Activated naive CD8-positive, alpha-beta T cell treated with anti-CD3 and anti-CD28 coated beads for 36 hours (primary cell): ENCODE measurements at places on chromosomes 5 and 9. TPM values are rescaled to one million over a fixed set of nuclear protein-coding genes. Genes with fewer than 3 reads are reported as not detected.

GRCh38 chr9:121786998-121787422 lies 135.6 kb downstream of the DAB2IP start:
- no peaks in the 10 kb centered on the region for H3K27me3 ChIP-seq
- no peaks in the 10 kb centered on the region for H3K36me3 ChIP-seq
- H3K4me1 ChIP-seq: peaks cover 13% of the 10 kb centered on the region
- no peak overlapping the region for H3K27ac ChIP-seq
- DNase-seq: no peak

DNA sequence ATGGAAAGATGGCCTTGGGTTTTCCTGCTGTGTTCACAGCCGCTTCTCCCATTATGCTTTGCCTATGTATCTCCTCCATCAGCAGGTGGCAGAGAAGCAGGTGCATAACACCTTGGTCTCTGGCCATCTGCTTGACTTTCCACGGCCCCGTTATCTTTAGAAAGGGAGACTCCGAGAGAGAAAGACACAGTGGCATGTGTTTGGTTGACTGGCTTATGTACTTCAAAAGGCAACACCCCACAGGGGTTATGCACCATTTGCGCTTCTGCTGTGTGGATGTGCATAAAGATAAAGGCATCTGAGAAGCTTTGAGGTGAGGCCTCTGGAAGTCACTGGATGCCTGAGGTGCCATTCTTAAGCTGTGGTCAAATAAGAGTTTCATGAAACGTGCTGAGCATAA lies 138.4 kb downstream of the EGFLAM start:
- no peak overlapping the region for H3K4me3 ChIP-seq
- H3K36me3 ChIP-seq: no peaks in the 10 kb centered on the region
- no peak for DNase-seq
- no peaks in the 10 kb centered on the region for H3K4me1 ChIP-seq
- peaks cover 38% of the 10 kb centered on the region for H3K27me3 ChIP-seq

Gene SCGB3A2
- total RNA-seq: not detected

Gene ARL14EPL
- total RNA-seq: not detected

- H3K4me3 ChIP-seq: no peak overlapping the region
- H3K27me3 ChIP-seq: no peaks in the 10 kb centered on the region
- DNase-seq: no peak
- peaks cover 22% of the 10 kb centered on the region for H3K36me3 ChIP-seq
- H3K27ac ChIP-seq: no peak overlapping the region
These were observed 98.7 kb downstream of the CDK5RAP2 start for GRCh38 chr9:120481248-120481647.

Gene RGMB
- total RNA-seq: 4.3 TPM
